Amygdala (tissue), 56 donors: ENCODE measurements at places on chromosomes 16 and 17.

DNA sequence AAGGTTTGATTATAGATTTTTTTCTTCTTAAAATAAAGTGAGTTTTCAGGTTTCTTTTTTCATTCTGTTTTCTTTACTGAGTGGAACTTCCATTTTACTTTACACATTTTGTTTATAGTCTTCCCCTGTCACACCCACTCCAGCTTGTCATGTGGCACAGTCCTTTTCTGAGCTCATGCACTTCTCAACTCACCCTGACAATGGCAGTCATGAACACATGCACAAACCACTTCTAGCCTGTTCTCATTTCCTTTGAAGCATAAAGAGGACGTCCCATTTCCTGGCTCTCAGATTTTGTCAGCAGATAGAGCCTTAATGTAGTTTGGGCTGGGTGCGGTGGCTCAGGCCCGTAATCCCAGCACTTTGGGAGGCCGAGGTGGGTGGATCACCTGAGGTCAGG lies 168.0 kb downstream of the AHSP start:
- DNase-seq = no peak

GRCh38 chr17:72962106-72962505 lies 130.4 kb downstream of the SLC39A11 start:
- DNase-seq = no peak

GRCh38 chr16:28935346-28935745 lies 3.6 kb downstream of the CD19 start:
- DNase-seq = no peak

GRCh38 chr17:9026741-9027140 lies 5.4 kb downstream of the NTN1 start:
- DNase-seq = no peak

GRCh38 chr17:58289869-58290268 lies 9.1 kb upstream of the MPO start:
- DNase-seq = no peak

- DNase-seq = no peak
Observed at GRCh38 chr16:23837553-23838308, 1.9 kb downstream of the PRKCB start.

DNA sequence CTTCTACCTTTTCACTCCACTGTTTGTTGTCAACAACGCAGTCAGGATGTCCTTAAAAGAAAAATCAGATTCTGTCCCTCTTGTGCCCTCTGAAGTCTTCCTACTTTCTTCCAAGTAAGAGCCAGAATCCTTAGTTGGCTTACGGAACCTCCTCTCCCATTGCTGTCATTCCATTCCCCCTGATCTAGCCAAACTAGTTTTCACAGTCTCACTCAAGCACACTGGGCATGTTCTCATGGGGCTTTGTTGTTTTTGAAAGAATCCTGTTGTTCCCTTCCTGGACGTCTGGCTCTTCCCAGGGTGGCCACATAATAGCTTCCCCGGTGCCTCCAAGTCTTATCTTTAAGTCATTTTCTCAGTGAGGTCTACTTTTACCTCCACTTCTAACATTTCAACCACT lies 158.6 kb upstream of the ELAC2 start:
- no peak for DNase-seq

- DNase-seq = no peak
Observed at GRCh38 chr16:69618307-69618706, 52.5 kb downstream of the NFAT5 start.

DNA sequence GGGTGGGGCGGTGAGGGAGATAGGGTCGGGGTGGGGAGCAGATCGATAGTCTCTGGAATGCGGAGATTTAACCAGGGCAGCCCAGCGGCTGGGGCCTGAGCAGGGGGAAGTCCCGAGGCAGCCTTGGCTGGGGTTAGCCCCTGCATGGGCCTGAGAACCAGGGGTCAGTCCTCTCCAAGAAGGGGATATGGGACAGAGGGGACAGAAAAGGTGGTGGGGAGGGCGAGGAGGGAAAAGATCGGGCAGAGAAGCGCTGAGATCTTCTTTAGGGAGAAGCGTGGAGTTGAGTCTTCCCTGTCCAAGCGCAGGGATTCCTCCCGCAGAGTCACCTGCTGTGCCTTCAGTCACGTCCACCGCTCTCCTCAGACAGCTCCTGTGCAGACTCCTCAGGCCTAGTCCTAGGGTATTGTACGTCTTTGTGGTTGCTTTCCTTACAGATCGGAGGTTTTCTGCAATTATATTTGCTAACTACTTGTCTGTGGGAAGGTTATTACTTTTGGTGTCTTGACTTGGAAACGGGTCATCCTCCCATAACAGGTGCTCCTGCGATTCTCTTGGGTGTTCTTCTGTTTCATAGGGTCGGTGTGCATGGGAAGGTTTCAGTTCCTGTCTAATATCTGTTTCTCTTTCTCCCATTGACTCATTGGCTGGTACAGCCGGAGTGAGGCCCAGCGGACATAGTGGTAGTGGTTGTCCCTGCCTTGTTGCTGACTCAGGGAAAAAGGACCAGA lies 952 bp downstream of the CD300A start:
- no peak for DNase-seq

DNA sequence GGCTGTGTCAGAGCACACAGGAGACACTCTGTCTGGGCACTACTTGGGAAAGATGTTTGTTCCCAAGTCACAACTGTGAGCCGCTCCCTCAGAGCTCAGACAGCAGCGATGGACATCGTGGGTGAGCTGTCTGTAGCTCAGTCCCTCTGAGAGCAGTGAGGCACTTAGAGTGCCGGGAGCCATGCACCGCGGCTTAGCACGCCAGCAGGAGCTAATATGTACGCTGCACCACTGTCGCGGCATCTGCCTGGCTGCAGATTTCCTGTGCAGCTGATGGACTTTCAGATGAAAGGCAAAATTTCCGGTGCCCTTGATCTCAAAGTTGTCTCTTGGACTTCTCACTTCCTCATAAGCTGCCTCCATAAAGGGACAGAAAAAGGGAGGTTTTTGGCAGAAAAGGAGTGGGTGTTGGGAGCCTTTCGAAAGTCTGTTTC lies 92.8 kb upstream of the ZNF469 start:
- no peak for DNase-seq

GRCh38 chr17:18206962-18207361 lies 18.5 kb upstream of the LLGL1 start:
- DNase-seq = no peak

- no peak for DNase-seq
Observed at GRCh38 chr16:9072806-9073341, 18.6 kb upstream of the HAPSTR1 start.

GRCh38 chr17:39622380-39623006 lies 4.3 kb upstream of the PPP1R1B start:
- DNase-seq = no peak

DNA sequence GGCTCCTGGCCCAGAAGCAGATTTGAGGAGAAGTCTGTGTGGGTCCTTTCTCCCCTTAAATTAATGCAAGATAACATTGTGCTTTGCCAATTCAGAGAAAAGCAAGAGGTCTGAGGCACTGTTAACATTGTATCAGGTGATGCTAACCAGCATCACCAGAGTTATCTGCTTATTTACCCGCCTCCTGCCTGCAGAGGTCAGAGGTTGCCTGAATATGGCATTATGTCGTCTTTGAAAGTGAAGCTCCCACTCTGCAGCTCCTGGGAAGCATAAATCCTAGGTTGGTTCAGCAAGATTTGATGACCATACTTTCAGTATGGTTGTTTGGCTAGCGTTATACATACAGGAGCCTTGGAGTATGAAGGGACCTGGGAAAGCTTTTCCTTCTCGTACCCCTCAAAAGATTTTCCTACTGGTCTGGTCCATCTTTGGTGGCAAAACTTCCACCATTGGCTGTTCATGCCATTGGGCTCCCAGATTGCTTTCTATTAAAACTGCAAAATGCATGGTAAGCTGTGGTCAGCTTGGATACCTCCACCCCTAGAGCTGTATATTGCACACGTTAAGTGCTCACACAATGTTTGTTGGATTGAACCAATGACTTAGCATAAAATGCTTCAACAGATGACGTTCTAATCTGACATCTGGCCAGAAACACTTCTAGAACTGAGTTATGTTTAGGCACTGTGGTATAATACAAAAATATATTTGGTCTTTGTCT lies 24.1 kb downstream of the CHD9 start:
- no peak for DNase-seq

DNA sequence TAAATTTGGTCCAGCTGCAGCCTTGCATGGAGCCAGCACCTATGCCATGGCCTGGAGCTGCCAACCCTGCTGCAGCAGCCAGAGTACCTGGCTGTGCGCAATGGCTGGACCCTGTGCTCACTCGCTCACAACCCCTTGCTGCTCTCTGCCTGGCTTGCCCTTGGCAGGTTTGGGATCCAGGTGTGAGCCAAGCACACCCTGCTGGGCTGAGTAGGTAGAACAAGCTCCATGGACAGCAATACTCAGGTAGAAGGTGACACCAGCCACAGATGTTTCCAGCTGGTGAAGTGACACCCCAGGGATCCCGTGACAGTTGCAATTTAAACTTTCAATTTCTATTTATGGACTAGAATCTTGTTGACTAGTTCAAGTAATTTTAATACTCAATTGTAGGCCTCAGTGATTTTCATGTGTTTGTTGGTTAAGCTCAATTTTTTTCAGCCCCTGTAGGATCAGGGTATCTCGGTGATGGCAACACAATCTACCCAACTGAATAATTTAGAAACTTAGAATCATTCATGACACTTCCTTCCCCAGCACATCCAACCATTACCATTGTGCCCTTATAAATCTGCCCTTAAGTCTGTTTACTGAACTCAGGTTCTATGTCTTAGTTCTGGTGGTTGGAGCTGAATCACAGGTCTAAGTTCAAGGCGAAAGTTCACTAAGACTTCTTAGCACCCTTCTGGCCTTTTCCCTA lies 480.0 kb downstream of the PMP22 start:
- DNase-seq = no peak

DNA sequence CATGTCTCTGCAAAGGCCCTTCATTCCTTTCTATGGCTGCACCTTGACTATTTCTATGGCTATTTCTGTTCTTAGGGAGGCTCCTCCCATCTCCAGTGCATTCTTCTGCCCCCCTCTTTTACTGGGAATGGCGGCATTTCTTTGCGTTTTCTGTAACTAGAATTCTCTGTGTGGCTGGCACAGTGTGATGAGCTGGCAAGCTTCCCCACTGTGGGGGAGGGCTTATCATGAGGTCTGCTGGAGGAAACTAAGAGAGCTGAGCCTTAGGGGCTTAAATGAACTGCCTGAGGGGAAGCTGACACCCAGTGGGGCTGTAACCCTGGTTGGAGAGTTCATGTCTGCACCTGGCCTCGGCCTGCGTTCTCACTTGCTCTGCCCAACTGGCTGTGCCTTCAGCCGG lies 1.5 kb upstream of the CARD14 start:
- DNase-seq = no peak

- DNase-seq = no peak
Observed at GRCh38 chr17:48760411-48760810, 31.9 kb upstream of the HOXB13 start.

DNA sequence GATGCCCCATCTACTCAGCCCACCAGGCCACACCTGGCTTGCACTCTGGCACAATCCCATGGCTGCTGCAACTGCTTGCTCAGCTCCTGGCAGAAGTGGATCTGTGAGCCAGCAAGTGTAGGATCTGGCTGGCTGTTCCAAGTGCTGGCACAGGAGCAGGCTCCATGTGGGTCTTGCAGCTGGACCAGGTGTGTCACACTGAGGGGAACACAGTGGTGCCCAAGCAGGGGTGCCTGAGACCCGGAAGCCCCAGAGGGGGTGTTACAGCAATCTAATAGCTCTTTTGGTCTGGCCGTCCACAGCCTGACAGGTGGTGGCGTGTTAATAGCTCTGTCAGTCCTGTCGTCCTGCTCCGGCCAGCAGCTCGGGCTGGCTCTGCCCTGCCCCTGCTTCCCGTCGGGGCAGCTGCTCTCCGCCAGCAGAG lies 19.6 kb upstream of the GOT2 start:
- no peak for DNase-seq

- no peak for DNase-seq
Observed at GRCh38 chr17:65537845-65538674, 23.4 kb downstream of the AXIN2 start.

- DNase-seq = no peak
Observed at GRCh38 chr16:47519546-47519945, 58.4 kb downstream of the PHKB start.

GRCh38 chr17:79547586-79547985 lies 63.3 kb downstream of the RBFOX3 start:
- no peak for DNase-seq

DNA sequence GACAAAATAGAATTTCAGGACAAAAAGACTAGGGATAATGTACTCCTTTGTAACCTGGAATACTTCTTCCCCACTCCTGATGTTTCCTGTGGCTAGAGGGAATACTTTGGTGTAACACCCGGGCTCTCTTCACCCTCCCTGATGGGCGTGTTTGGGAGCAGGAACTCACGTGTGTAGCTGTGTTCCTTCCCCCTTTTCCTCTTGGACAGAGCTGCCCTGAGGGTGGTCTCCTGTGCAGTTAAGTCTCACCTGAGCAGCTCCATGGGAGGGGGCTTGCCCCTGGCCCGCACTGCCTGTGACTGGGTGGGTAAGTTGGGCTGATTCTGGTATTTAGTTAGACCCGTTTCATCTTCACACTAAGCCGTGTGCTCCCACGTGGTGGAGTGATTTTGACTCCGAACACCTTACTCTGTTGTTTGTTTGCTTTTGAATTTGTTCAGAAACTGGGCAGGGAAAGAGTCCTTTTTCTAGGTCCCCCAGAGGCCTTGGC lies 87.9 kb downstream of the OR1D5 start:
- DNase-seq = no peak

GRCh38 chr16:25121824-25122600 lies 10.5 kb downstream of the LCMT1 start:
- no peak for DNase-seq
